Left forelimb (tissue), 1 donor: ENCODE measurements at places on chromosomes 7 and 10.

GRCh38 chr7:885893-886625 lies 9.7 kb downstream of the GET4 start:
- no peak for DNase-seq

- no peak for DNase-seq
Measured at GRCh38 chr7:43390576-43390975, 192.3 kb upstream of the STK17A start.

GRCh38 chr10:29669149-29669548 lies 34.4 kb upstream of the SVIL start:
- no peak for DNase-seq

DNA sequence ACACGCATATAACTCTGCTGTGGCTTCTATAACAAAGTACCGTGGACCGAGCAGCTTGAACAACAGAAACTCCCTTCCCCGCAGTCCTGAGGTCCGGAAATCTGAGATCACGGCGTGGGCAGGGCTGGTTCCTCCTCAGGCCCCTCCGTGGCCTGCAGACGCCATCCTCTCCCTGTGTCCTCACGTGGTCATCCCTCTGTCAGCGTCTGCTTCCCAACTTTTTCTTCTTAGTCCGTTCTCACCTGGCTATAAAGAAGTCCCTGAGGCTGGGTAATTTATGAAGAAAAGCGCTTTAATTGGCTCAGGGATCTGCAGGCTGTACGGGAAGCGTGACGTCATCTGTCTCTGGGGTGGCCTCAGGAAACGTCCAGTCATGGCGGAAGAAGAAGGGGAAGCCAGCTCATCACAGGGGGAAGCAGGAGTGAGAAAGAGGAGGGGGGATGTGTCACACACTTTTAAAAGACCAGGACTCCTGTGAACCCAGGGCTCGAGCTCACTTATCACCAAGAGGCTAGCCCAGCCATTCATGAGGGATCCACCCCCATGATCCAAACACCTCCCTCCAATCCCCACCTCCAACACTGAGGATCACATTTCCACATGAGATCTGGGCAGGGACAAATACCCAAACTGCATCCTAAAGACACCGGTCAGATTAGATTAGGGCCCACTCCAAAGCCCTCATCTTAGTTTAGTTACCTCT lies 91.2 kb upstream of the INSIG1 start:
- no peak for DNase-seq

DNA sequence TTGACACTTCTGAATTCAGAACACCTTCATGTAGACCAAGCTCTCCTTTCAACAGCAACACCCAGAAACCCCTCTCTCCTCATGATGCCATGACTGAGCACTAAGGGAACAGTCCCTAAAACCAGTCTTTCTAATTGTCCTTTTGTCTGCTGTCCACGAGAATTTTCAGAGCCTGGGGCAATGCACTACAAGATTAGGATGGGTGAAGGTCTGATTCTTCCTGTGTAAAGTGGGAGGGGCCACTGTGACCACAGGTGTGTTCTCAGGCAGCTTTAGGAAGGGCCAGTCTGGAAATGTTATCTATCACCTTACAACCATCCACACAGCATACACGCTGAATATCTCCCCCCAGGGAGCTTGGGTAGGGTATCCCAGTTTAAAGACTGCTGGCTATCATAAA lies 7.9 kb downstream of the PAXIP1 start:
- DNase-seq = no peak

DNA sequence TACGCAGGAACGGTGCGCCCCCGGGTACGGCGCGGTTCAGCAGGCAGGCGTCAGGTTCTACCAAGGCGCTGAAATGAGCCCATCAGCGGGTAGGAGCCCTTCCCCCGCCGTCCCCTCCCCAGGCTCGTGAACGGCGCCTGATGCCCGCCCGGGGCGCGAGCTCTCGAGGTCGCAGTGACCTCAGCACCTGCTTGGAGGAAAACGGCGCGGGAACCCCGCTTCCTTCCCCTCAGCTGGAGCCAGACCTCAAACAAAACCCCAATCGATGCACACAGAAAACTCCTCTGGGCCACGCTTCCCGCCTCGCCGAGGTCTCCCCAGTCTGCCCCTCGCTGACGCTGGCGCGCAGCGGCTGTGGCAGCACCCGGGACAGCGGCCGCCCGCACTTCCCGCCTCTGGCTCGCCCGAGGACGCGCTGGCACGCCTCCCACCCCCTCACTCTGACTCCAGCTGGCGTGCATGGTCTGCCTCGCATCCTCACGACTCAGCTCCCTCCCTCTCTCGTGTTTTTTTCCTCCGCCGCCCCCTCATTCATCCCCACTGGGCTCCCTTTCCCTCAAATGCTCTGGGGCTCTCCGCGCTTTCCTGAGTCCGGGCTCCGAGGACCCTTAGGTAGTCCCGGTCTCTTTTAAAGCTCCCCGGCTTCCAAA lies 514 bp upstream of the GAD2 start:
- peak; percentile 78 for DNase-seq

GRCh38 chr10:29615195-29615594 lies 19.6 kb downstream of the SVIL start:
- no peak for DNase-seq

- DNase-seq = no peak
Measured at GRCh38 chr7:113730309-113730955, 188.4 kb downstream of the PPP1R3A start.

DNA sequence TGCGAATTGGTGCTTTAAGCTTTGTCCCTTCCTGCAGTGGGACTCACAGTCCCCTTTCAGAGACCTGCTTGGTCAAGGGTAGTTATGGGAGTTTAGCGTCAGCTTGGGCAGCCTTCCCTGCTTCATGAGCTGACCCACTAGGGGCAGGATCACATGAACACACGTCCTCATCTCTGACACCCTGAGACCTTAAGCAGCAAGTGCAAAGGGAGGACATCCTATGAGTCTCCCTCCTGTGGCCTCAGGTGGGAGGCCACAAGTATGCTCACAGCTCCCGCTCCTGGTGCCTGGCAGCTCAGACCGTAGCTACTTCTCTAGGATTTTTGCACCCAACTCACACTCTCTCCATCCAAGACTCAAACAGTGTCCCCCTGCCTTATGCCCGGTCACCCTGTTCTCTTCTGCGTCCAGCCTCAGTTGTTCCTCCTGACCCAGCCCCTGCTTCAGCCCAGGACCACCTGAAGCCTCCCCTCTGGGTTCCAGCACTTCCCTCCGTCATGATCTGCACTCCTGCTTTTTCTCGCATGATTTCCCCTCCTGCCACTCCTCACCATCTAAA lies 136.6 kb upstream of the FAM20C start:
- DNase-seq = no peak

DNA sequence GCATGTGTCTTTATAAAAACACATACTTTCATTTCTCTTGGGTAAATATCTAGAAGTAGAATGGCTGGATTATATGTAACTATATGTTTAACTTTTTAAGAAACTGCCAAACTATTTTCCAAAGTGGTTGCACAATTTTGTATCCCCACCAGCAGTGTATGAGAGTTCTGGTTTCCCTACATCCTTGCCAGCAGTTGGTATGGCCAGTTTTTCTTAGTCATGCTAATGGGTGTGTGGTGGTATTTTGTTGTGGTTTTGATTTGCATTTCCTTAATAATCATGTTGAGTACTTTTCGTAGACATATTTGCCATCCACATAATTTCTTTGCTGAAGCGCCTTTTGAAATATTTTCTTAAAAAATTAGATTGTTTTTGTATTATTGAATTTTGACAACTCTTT lies 60.3 kb downstream of the NEUROG3 start:
- no peak for DNase-seq

- DNase-seq = no peak
Measured at GRCh38 chr7:158555034-158555520, 32.5 kb downstream of the PTPRN2 start.

DNA sequence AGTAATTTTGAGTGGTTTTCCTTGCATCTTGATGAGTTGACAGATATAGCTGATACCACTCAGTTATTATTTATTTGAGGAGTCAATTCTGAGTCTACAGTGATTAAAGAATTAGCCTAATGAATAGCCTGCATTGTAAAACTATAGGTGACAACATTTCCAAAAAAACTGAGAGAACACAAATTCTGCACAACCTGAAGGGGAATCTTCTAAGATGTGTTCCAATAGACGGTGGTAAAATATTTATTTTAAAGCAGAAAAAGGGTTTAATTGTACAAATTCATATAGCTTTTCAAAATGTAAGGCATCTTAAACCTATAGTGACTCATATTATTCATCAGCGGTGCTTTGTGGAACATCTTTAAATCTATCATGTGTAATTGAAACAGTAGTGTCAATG lies 200.4 kb downstream of the RNLS start:
- DNase-seq = no peak

DNA sequence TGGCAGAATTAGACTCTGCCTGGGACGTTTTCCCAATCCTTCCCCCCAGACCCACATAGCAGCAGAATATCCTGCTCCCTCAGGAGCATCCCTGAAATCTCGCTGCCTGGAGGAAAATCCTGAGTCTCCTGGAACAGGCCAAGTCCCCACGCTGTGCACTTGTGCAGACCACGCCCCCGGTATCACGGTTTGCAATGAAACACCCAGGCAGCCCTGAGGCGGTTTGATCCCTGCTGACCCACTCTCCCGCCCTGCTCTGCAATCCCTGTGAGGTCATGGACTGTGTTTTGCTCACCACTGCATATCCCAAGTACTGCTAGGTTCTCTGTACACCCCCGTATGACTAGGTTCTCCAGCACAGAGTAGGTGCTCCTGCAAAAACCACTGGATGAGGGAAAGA lies 411.8 kb upstream of the MGMT start:
- DNase-seq = no peak

GRCh38 chr10:116764979-116765378 lies 22.6 kb upstream of the HSPA12A start:
- no peak for DNase-seq

- DNase-seq = no peak
Measured at GRCh38 chr7:99928994-99929729, at the start of gene GJC3. Gene GJC3 (minus strand): TSS chr7:99929620. CDS start chr7:99929620, 0 bp downstream.

GRCh38 chr10:132876993-132877431 lies 65.4 kb downstream of the CFAP46 start:
- peak; percentile 51 for DNase-seq

DNA sequence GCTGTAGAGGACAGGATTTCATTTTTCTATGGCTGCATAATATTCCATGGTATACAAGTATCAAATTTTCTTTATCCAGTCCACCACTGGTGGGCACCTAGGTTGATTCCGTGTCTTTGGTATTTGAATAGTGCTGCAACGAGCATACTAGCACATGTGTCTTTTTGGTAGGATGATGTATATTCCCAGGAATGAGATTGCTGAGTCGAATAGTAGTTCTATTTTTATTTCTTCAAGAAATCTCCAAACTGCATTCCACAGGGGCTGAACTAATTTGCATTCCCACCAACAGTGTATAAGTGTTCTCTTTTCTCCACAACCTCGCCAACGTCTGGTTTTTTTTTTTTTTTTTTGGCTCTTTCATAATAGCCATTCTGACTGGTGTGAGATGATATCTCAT lies 550.0 kb downstream of the REEP3 start:
- DNase-seq = no peak
